Naive thymus-derived CD8-positive, alpha-beta T cell (primary cell): ENCODE measurements at places on chromosomes 1 and 21. TPM values are rescaled to one million over a fixed set of nuclear protein-coding genes. Genes with fewer than 3 reads are reported as not detected.

The SPATA45 gene
- not detected for polyA plus RNA-seq

The RNU1-1 gene
- polyA plus RNA-seq: not detected

The TNFRSF4 gene
- 0.30 TPM for polyA plus RNA-seq

The KIF17 gene
- polyA plus RNA-seq: not detected

The TAS1R1 gene
- polyA plus RNA-seq: not detected

The RER1 gene
- 126 TPM for polyA plus RNA-seq

The AKR7A3 gene
- polyA plus RNA-seq: not detected

The SLAMF9 gene
- not detected for polyA plus RNA-seq

The F13B gene
- not detected for polyA plus RNA-seq

The LMOD1 gene
- not detected for polyA plus RNA-seq

The ZNF672 gene
- polyA plus RNA-seq: 25.6 TPM

The PCNX2 gene
- polyA plus RNA-seq: 2.2 TPM

The CLEC20A gene
- polyA plus RNA-seq: not detected

The NADK gene
- polyA plus RNA-seq: 18.3 TPM

The A3GALT2 gene
- not detected for polyA plus RNA-seq

The ARHGEF10L gene
- polyA plus RNA-seq: not detected

The FCRL1 gene
- not detected for polyA plus RNA-seq

The FLG gene
- polyA plus RNA-seq: not detected

The VWA5B1 gene
- polyA plus RNA-seq: 0.06 TPM

The IL10 gene
- not detected for polyA plus RNA-seq

The MMP23B gene
- 2.4 TPM for polyA plus RNA-seq
